Nucleus accumbens (tissue), 56 donors: ENCODE measurements at places on chromosomes 16 and 17.

GRCh38 chr17:65438708-65439294 lies 122.6 kb downstream of the AXIN2 start:
- no peak for DNase-seq

GRCh38 chr17:14873540-14873939 lies 391.6 kb downstream of the PMP22 start:
- DNase-seq, result no peak

- no peak for DNase-seq
Observed at GRCh38 chr17:82691714-82692113, 6.8 kb downstream of the RAB40B start.

DNA sequence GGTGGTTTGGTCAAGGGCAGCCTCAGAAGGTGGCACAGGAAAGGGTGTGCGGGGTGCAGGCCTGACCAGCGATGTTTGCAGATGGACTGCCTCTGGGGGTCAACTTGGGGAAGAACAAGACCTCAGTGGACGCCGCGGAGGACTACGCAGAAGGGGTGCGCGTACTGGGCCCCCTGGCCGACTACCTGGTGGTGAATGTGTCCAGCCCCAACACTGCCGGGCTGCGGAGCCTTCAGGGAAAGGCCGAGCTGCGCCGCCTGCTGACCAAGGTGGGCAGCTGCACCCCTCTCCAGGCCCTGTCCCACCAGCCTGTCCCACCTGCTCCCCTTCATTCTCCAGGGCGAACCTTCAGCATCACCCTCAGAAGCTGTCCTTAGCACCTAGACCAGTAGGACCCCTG lies 12.5 kb downstream of the DHODH start:
- no peak for DNase-seq

- no peak for DNase-seq
Observed at GRCh38 chr16:68676113-68676860, 31.2 kb downstream of the CDH3 start.

- DNase-seq, result no peak
Observed at GRCh38 chr17:35097776-35098175, 21.9 kb downstream of the RAD51D start.

GRCh38 chr17:75412455-75413317 lies 7.2 kb upstream of the GRB2 start:
- no peak for DNase-seq
